ENCODE measurements at places on chromosomes 12 and 14. TPM values are rescaled to one million over a fixed set of nuclear protein-coding genes. Genes with fewer than 3 reads are reported as not detected.

GRCh38 chr12:19190292-19191031 lies 60.9 kb downstream of the PLEKHA5 start:
- DNase-seq = no peak

GRCh38 chr12:52178984-52179383 lies 12.8 kb downstream of the KRT80 start:
- DNase-seq = no peak

DNA sequence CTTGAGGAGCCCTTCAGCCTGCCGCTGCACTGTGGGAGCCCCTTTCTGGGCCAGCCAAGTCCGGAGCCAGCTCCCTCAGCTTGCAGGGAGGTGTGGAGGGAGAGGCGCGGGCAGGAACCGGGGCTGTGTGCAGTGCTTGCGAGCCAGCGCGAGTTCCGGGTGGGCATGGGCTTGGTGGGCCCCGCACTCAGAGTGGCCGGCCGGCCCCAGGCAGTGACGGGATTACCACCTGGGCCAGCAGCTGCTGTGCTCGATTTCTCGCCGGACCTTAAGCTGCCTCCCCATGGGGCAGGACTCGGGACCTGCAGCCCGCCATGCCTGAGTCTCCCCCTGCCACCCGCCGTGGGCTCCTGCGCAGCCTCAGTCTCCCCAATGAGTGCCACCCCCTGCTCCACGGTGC lies 116.9 kb downstream of the PAWR start:
- no peak for DNase-seq

- DNase-seq = no peak
Measured at GRCh38 chr12:30019366-30020140, 235.8 kb upstream of the TMTC1 start.

DNA sequence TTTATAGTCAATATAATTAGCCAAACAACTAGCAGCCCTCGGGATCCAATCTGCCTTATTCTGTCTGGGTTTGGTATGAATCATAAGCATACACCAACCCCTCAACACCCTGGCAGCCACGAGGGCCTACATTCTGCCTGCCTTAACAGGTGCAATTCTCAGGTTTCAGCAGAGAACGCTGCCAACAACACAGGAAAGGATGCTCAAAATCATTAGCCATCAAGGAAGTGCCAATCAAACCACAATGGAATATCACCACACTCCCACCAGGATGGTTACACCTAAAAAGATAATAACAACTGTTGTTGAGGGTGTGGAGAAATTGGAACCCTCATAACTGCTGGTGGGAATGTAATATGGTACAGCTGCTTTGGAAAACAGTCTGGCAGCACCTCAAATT lies 122.8 kb downstream of the TTC7B start:
- no peak for DNase-seq

GRCh38 chr12:54286042-54287030 lies 5.8 kb downstream of the HNRNPA1 start:
- DNase-seq = no peak

The DDX54 gene
- polyA plus RNA-seq = 42.1 TPM

DNA sequence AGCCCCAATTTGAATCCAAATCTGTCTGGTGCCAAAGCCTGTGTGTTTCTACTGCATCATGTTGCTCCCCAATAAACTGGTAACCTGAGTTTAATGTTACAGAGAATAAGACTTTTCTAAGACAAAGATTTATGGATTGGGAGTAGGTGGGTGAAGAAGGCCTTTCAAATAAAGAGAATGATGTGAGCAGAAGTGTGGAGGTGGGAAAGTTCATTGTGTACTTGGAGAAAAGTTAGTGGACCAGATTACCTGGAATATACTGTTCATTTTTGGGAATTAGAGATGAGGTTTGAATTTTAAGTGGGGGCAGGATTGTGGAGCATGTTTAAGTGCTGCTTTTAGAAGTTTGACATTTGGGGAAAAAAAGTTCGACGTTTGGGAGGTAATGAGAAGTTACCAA lies 3.1 kb downstream of the FRS2 start:
- DNase-seq = no peak

GRCh38 chr12:54337280-54337842 lies 12.4 kb downstream of the COPZ1 start:
- DNase-seq = no peak

- no peak for DNase-seq
Measured at GRCh38 chr12:21988619-21989018, 47.4 kb upstream of the ABCC9 start.

DNA sequence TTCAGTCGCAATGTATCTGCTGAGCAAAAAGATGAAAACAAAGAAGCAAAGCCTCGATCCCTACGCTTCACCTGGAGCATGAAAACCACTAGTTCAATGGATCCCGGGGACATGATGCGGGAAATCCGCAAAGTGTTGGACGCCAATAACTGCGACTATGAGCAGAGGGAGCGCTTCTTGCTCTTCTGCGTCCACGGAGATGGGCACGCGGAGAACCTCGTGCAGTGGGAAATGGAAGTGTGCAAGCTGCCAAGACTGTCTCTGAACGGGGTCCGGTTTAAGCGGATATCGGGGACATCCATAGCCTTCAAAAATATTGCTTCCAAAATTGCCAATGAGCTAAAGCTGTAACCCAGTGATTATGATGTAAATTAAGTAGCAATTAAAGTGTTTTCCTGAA lies 19.8 kb downstream of the CKB start:
- DNase-seq = no peak

DNA sequence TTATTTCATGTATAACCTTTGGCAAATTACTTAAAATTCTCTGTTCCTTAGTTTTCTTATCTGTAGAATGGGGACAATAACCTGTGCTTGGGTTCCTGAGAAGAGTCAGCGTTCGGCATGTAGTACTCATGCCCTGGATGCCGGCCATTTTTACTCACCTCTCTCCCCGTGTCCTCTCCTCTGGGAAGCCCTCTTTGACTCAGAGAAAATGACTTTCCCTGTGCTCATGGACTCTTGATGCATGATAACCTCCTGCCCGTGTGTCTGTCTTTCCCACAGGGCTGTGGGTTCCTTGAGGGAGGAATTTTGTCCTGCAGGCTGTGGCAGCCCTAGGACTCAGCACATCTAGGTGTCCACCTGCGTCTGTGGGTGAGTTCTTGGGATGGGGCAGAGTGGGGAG lies 5.8 kb upstream of the C1RL start:
- DNase-seq = no peak

GRCh38 chr12:103269946-103270345 lies 225.8 kb downstream of the C12orf42 start:
- no peak for DNase-seq

DNA sequence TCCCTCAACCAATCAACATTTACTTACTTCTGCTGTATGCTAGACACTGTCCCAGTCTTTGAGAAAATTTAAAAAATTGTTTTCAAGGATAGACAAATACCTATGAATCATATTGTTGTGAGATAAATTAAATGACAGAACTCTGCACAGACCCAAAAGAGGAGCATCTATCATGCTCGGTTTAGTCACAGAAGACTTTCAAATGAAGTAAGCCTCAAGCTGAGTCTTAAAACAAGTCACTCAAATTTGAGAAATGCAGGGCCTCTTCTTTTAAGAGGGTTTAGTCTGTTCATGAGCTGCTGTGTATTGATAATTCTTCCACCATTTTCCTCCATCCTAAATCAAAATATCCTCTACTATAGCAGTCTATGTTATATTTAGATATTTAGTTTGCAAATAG lies 24.4 kb upstream of the COCH start:
- DNase-seq = no peak

DNA sequence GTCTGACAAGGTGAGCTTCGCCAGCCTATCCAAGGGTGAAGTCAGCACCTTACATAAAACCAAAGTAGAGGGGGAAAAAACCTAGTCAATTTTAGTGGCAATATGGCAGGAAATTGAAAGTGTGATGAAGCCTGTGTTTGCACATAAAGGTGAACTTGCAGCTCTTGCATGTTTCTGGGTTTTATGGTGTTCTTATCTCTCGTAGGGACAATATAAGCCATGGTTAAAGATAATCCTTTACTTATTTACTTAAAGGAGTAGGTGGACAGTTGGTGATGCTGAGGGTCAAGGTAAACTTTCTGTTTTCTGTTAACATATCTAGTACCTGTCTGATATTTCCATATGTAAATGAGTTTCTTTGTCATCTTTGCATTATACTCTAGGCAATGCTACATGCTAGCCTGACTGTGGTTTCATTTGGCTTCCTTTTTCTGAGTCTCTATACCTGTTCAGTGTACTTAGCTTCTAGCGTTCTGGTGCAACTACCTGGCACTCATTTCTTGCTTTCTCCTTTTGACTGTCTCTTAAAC lies 32.8 kb downstream of the CCDC91 start:
- DNase-seq = no peak

GRCh38 chr14:31930493-31931240 lies 146.4 kb upstream of the ARHGAP5 start:
- no peak for DNase-seq

The CCND2 gene
- 310 TPM for polyA plus RNA-seq

- DNase-seq = no peak
Measured at GRCh38 chr14:36817071-36817930, 155.6 kb downstream of the PAX9 start.

The NEMP1 gene
- polyA plus RNA-seq = 18.6 TPM

- no peak for DNase-seq
Measured at GRCh38 chr12:238736-239398, 23.8 kb downstream of the SLC6A13 start.

The B4GALNT1 gene
- polyA plus RNA-seq = 0.08 TPM

- DNase-seq = no peak
Measured at GRCh38 chr12:78062786-78063185, 232.1 kb downstream of the NAV3 start.

GRCh38 chr14:24725311-24725710 lies 91.3 kb upstream of the GZMB start:
- DNase-seq = no peak

GRCh38 chr12:114674251-114675047 lies 9.5 kb downstream of the TBX3 start:
- DNase-seq = no peak

DNA sequence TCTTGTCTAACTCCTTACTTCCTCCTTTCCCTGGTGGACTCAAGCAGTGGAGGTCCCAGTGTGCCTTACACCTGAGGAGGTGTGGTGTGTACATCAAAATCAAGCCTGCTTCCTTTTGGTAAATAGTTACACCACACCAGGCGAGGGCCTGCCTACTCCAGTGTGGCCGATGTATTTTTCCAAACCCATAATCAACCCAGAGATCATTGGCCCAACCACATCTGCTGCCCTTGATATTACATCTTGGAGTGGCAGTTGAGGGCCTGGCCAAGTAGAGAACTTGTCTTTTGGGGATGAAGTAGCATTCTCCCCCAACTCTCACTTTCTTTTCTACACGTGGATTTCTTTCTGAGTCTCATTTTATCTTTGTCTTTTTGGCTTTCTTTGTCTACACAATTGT lies 187.4 kb downstream of the EFCAB11 start:
- no peak for DNase-seq

The GDF3 gene
- not detected for polyA plus RNA-seq

The C12orf50 gene
- not detected for polyA plus RNA-seq

DNA sequence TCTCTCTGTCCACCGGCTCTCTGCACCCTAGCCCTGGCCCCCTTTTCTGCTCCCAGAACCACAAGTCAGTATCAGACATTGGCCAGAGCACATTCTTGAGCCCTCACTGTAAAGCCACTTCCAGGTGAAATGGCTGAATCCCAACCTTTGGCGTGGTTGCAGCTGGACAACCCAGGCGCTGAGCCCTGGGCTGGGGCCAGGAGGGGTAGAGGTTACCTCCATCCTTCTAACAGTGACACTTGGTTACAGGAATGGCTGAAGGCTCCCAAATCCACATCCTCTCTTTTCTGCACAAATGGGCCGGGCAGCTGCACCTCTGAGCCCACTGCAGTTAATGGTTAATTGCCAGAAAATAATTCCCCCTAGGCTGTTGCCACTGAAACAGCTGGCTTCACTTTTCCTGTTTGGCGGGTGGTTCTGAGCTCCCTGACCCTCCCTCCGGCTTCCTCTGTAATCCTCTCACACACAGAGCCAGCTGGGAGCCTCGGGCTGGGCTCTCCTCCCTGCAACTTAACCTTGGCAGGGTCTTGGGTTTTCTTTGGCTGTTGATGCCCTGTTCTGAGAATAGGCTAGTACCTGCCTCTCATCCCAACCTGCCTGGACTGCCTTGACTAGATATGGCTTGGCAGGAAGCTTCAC lies 44.1 kb downstream of the TSPAN11 start:
- no peak for DNase-seq

- DNase-seq = no peak
Measured at GRCh38 chr12:71070416-71071128, 87.2 kb downstream of the TSPAN8 start.

GRCh38 chr12:25054783-25055144 lies 105.9 kb upstream of the BCAT1 start:
- DNase-seq = peak; percentile 28

The TMBIM6 gene
- polyA plus RNA-seq = 815 TPM

The ABCD2 gene
- polyA plus RNA-seq = 0.03 TPM

DNA sequence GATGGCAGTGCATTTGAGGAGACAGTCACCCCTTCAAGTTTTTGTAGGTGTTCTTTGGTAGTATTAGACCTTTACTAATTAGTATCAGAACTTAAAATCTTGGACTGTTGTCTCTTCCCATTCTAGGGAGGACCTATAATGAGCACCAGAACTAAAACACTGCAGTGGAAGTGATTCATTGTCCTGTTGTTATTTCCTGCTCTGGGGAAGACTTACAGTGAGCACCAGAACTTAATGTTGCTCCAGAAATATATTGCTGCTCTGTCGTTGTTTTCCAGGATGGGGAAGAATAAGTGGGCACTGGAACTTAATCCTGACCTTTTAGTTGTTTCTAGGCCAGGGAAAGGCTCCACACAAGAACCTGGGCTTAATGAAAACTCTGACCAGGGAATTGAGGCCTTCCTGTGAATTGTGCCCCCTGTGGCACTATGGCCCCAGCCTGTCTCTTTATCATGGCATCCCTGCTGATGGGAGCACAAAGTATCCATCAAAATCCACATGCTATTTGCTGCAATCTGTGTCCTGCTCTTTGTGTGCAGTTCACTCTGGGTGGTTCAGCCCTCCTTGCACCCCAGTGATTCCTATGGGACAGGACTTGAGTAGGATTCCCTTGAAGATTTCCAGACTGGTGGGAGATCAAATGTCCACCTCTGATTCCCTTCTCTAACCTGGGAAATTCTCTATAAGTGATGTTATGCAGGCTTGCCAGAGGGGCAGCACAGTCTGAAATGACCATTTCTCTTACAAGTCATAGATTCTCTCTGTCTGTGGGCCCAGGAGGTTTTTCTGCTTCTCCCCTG lies 175.8 kb downstream of the PAWR start:
- DNase-seq = no peak

- no peak for DNase-seq
Measured at GRCh38 chr14:84084056-84084630, 1445.8 kb upstream of the FLRT2 start.

The CRIP2 gene
- polyA plus RNA-seq = 5.7 TPM

The PPP1R12A gene
- 23.8 TPM for polyA plus RNA-seq

- no peak for DNase-seq
Measured at GRCh38 chr12:47020211-47020821, 59.1 kb upstream of the PCED1B start.

GRCh38 chr12:12909228-12909994 lies 18.0 kb downstream of the GPRC5A start:
- no peak for DNase-seq

All from keratinocyte (primary cell).